ENCODE measurements at places on chromosomes 3 and 15. TPM values are rescaled to one million over a fixed set of nuclear protein-coding genes. Genes with fewer than 3 reads are reported as not detected.

DNA sequence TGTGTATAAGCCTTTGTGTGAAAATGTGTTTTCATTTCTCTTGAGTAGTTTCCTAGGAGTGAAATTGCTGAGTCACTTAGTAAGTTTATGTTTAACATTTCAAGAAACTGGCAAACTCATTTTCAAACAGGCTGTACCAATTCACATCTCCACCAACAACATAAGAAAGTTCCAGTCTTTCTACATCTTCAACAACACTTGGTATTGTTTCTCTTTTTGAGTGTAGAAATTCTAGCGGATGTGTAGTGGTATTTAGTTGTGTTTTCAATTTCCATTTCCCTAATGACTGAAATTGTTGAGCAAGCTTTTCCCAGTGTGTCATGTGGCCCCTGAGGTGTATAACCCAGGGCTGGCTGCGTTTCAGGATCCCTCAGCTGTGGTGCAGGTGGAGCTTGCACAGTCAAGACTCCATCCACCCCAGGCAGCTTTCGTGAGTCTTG lies 258.5 kb downstream of the PDCD6IP start:
- no peak for DNase-seq

- no peak for DNase-seq
Observed at GRCh38 chr3:60707452-60708020, 543.7 kb downstream of the FHIT start.

GRCh38 chr15:93231261-93231925 lies 142.4 kb upstream of the RGMA start:
- no peak for DNase-seq

- no peak for DNase-seq
Observed at GRCh38 chr15:92343924-92344643, 49.6 kb upstream of the ST8SIA2 start.

GRCh38 chr15:68791431-68792283 lies 29.0 kb downstream of the ANP32A start:
- DNase-seq: no peak

DNA sequence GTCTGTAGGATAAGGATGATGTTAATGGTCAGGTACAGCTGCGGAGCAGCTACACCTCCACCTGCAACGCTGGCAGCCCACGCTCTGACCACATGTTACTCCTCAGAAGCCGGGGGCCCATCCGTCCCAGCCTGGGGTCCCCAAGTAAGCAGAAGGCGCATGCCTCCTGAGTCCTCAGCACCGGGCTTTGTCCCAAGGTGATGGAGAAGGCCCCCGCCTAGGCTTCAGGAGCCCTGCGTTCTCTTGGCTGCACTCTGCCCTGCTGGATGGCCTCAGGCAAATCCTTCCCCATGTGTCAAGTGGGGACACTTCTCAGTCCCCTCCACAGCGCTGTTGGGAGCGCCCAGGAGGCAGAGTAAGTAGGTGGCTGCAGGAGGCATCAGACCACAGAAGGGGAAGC lies 14.4 kb downstream of the STRA6 start:
- no peak for DNase-seq

DNA sequence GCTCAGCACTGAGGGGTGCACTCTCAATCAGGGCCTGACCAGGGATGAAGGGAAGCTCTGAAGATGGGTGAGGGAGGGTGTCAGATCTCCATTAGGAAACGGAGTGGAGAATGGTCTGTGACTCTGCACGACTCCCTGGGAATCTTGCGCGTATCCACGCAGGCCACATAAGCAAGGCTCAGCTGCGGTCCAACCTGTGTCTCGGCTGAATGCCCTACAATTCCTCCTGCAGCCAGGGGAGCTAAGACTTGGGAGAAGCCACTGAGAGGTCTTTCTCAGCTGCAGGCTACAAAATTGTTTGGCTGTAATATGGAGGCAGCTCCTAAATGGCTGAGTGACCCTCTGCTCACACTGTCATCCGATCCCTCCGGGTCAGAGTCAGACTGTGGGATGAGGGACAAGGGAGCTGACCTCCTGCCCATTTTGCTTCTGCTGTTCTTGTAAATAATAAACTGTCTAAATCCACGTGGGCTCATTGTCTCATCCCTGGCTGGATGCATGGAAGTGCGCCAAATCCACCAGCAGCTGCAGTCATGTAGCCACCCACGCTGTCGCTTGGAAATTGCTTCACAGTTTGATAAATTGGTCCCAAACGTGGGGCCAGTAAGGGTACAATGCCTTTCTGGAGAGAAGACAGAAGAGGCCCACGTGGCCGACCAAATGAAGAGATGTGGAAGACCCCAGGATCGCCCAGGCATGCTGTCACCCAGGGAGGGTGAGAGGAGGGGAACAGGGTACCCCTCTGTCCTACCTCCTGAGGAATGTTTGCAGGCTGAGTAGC lies 30.5 kb downstream of the ALS2CL start:
- DNase-seq: peak; percentile 74

DNA sequence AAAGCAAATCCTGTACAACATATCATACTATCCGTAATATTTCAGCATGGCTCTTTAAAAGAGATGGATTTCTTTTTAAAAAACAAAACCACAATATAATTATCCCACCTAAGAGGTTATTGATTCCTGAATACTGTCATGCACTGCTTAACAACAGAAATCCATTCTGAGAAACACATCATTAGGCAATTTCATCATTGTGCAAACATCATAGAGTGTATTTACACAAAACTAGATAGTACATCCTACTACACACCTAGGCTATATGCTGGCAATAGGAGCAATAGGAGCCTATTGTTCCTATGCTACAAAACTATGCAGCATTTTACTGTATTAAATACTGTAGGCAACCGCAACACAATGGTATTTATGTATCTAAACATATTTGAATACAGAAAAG lies 242.0 kb downstream of the NEK10 start:
- no peak for DNase-seq

DNA sequence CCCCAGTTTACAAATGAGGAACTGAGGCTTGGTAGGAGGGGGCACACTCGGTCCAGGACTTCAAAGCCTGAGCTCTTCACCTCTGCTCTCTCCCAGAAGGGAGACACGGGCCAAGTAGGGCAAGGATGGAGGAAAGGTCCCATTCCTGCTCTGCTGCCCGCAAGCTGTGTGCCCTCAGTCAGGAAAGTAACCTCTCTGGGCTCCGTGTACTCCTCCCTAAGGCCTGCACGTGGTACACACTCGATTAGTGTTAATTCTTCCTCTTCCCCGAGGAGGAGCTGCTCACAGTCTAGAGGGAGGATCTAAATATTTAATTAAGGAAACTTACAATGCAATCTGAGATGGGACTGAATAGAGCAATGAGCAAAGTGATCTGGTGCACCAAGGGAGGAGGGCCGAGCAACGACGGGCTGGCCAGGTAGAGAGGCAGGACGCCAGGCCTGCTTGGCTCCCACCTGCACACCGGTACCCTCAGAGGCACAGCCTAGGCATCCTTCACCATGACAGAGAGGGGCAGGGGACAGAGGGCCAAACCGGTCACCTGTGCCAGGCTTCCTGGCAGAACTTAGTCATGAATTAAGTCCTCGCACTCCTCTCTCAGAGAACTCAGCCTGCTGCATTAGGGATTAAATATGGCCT lies 47.2 kb upstream of the IQSEC1 start:
- DNase-seq: no peak

DNA sequence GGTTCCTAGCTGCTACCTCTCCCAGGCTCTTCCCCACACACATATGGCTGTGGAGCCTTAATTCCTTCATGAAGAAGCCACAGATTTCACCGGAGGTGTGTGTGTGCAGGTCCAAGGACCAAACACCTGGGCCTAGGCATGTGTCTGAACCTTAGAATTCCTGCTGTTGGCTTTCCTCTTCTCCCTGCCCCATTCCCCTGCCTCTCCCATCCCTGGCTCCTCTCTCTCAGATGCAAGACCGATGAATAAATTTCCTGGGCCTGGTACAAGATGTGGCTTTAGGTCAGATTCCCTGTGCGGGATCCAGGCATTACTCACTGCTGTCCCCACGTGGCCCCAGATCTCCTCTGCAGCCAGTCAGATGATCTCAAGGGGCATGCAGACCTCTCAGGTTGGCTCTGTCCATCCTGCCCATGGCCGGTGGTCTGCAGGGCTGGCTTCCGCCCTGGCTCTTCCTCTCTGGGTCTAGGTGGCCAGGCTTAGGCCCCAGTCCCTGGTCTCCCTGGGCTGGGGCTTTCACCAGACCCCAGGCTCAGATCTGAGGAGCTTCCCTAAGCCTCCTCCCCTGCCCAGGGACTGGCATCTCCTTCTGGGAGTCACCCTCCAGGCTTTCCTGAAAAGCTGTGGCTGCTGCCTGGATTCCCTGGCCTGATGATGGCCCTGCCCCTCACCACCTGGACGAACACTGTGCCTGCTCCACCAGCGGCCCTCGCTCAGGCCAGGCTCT lies 20.5 kb downstream of the CCR9 start:
- no peak for DNase-seq

GRCh38 chr3:181698263-181698954 lies 13.3 kb upstream of the SOX2 start:
- no peak for DNase-seq

GRCh38 chr3:59483191-59483590 lies 433.4 kb upstream of the CFAP20DC start:
- no peak for DNase-seq

DNA sequence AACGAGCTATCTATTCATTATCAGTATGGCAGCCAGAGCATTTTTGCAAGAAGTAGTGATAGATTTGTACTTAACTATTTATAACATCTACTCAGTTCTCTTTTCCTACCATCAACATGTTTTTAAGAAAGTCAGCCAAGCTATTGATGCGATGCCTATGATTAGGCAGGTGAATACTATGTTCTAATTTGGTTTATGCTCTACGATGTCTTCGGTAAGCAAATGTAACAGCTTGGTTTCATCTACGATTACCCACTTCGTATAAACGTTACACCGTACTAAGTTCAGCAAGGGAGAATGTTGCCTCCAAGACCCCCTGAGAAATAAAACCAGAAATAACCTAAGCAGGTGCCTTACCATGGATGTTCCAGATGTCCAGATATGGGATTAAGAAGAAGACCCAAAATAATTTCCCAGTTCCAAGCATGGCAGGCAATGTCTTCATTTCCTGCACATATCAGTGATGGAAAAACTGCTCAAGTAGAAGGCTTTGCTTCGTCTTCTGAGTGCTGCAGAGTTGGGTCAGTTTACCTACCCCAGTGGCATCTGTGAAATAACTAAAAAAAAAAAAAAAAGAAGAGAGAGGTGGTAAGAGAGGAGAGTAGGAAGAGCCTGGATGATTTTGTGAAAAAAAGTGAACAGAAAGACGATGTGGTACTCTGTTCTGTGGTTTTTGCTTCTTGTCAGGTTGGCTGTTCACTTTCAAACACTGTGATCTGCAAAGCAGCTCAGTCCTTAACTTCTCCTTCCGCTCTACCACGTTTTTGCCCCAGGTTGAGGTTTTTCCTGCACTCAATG lies at the start of gene BTLA:
Gene BTLA (minus strand): TSS at position 559 of the 798 bp plus-strand sequence. CDS start 114 bp downstream, at position 445.
- no peak for DNase-seq

GRCh38 chr15:34760909-34761308 lies 6.1 kb upstream of the GJD2 start:
- no peak for DNase-seq

GRCh38 chr15:43465100-43465499 lies 27.9 kb downstream of the TP53BP1 start:
- DNase-seq: no peak

GRCh38 chr3:2180634-2181033 lies 82.0 kb downstream of the CNTN4 start:
- DNase-seq: no peak

DNA sequence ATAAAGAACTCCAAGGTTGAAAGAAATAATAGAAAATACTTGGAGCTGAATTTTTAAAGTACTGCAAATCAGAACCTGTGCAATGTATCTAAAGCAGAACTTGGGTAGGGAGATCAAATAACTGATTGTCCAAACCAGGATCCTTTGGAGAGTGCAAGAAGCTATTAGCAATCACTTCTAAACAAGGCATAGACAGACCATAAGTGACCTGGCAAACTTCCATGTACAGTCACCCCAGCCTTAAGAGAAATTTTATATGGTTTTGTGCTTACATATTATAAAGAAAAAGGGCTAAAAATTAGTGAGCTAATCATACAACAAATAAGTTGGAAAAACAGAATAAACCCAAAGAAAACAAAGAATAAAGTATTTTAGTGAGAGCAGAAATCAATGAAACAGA lies 35.2 kb downstream of the ETV5 start:
- no peak for DNase-seq

GRCh38 chr3:63245726-63246241 lies 32.3 kb upstream of the SYNPR start:
- no peak for DNase-seq

DNA sequence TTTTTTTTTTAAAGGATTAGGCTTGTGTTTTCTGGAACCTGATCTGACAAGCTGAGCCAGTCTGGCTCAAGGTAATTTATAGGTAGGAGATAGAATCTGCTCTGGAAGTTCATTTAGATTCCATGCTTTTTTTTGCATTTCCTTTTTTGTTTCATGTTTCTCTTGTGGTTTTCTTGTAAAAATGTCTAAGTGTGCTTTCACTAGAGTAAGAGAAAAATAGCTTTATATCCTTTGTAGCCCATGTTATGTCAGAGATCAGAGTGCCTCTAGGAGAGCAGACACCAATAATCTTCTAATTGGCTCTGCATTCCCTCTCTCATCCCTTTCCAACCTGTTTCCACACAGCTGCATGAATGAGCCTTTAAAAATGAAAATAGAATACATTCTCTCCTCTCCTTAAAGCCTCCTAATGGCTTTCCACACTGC lies 389.8 kb upstream of the KCNMB2 start:
- peak; percentile 18 for DNase-seq

DNA sequence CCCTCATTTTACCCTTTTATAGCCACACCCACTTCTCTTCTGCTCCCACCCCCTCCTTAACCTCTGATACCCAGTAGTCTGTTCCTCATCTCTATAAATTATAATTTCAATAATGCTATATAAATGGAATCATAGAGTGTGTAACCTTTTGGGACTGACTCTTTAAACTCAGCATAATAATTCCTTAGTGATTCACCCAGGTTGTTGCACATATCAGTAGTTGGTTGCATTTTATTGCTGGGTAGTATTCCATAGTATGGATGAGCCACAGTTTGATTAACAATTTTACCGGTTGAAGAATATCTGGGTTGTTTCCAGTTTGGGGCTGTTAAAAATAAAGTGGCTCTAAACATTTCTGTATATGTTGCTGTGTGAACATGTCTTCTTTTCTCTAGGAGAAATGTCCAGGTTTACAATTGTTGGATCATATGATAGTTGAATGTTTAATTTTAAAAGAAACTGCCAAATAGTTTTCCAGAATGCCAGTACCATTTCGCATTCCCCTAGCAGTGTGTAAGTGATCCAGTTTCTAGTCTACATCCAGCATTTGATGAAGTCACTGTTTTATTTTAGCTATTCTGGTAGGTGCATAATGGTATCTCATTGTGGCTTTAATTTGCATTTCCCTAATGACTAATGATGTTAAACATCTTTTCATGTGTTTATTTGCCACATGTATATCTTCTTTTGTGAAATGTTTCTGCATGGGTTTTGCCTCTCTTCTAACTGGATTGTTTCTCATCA lies 68.5 kb downstream of the VPS8 start:
- DNase-seq: no peak

GRCh38 chr3:16496008-16496407 lies 17.5 kb downstream of the RFTN1 start:
- DNase-seq: no peak

CDCP1 gene
- polyA plus RNA-seq: 0.50 TPM

DAPK2 gene
- polyA plus RNA-seq: 2.5 TPM

PLCH1 gene
- 0.36 TPM for polyA plus RNA-seq

TMCO5A gene
- not detected for polyA plus RNA-seq

TPRG1 gene
- polyA plus RNA-seq: 2.9 TPM

MAGEL2 gene
- 18.3 TPM for polyA plus RNA-seq

WNT7A gene
- polyA plus RNA-seq: 0.12 TPM
